Natural killer cell treated with Interleukin-12 subunit alpha and Interleukin-12 subunit beta and Interleukin-15 and Interleukin-18, amount 100 ng/mL, for 72 hours (primary cell): ENCODE measurements at places on chromosomes 3 and 15. TPM values are rescaled to one million over a fixed set of nuclear protein-coding genes. Genes with fewer than 3 reads are reported as not detected.

DNA sequence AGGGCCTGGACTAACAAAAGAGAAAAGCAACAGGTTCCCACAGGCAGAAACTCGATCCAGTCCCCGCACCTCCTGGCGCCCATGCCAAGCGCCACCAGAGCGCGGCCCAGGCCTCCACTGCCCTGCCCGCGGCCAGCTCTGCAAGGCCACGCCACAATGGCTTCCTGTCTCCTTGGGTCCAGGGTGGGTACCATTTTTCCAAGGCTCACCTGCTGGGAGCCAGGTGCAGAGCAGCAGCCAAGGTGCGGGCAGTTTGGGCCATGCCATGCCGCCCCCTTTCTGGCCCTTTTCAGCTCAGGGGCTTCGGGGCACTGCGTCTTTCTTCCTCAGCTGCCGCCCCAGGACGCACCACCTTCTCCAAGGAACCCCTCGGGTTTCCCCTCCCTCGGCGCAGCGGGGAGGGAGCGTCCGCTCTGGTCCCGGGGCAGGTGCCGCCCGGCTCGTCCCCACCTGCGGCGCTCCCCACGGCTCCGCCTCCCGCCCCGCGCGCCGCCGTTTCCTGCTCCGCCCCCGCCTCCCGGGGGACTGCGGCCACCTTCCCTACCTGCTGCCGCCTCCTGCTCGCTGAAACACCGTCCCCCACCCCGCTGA, at the start of gene ILDR1:
Gene ILDR1 (minus strand): TSS at position 437 of the 591 bp plus-strand sequence. CDS start 170 bp downstream, at position 267.
- H3K36me3 ChIP-seq = no peaks in the 10 kb centered on the region
- DNase-seq = no peak
- H3K27me3 ChIP-seq = peaks cover 17% of the 10 kb centered on the region
- peak within 1 kb of the TSS; percentile 23 for H3K4me3 ChIP-seq

GRCh38 chr15:60351066-60351465, 46.7 kb downstream of the ANXA2 start:
- H3K27ac ChIP-seq = no peak overlapping the region
- H3K4me1 ChIP-seq = peaks cover 3% of the 10 kb centered on the region
- DNase-seq = no peak

DNA sequence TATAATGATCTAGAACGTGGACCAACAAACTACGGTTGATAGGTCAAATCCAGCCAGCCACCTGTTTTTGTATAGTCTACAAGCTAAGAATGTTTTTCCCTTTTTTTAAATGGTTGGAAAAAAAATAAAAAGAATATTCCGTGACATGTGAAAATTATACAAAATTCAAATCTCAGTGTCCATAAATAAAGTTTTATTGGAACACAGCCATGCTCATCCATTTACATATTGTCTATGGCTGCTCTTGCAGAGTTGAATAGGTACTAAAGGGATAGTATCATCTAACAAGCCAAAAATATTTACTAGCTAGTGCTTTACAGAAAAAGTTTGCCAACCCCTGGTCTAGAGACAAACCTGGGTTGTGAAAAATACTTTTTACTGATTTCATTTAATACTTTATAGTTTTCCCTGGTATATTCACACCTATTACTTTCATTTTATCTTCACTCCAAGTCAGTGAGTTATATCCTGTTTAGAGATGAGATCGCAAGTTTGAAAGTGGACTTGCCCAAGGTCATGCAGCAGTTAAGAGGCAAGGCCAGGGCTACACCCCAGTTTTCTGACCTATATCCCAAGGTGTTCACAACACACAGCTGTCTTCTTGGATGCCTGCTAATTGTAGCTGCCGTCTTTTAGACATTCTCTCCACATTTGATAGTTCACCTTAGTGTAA, 58.4 kb downstream of the IGF2BP2 start:
- H3K36me3 ChIP-seq = no peaks in the 10 kb centered on the region
- no peak overlapping the region for H3K4me3 ChIP-seq
- no peak overlapping the region for H3K27ac ChIP-seq
- H3K4me1 ChIP-seq = peaks cover 19% of the 10 kb centered on the region

DNA sequence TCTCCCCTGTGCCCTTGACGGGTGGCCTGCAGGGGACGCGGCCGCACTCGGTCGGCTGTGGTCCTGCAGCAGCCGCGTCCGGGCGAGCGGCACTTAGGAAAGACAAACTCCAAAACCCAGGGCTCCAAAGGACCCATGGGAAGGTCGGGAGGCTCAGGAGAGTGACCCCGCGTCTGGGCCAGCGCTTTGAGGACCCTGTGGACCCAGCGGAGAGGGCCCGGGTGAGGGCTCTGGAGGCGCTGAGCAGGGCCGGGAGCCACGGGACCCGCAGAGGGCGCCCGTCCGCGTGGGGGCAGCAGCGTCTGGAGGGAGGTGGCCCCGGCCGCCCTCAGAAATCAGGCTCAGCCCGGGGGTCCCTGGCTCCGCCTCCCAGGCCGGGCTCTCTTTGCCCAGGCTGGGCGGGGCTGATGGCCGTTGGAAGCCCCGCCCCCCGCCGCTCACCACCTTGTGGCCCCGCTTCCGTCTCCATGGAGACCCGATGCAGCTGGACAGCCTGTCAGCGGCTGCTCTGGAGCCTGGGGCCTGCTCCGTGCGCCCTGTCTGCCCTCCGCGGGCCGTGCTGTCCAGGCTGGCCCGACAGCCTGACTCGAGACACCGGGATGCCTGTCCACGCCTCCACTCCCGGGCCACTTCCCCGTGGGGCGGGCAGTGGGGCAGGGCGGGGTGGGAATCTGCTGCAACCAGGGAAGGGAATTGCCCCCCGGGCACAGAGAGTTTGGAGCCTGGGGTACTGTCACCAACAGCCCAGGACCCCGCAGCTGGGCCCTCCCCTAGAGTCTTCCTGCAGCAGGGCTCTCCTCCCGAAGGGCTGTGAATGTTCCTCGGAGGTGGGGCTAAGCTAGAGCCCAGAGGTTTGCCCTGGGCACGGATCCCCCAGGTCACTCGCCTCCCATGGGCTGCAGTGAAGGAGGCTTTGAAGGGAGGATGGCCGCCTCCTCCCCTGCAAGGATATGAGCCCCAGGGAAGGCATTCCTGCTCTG, 34.8 kb upstream of the RPL32 start:
- no peak overlapping the region for H3K27ac ChIP-seq
- DNase-seq = no peak
- H3K36me3 ChIP-seq = no peaks in the 10 kb centered on the region
- peaks cover 3% of the 10 kb centered on the region for H3K4me1 ChIP-seq
- H3K4me3 ChIP-seq = no peak overlapping the region

GRCh38 chr3:184619787-184620430, 58.3 kb downstream of the EPHB3 start:
- no peak for DNase-seq
- H3K4me3 ChIP-seq = no peak overlapping the region
- no peak overlapping the region for H3K27ac ChIP-seq
- H3K36me3 ChIP-seq = no peaks in the 10 kb centered on the region
- peaks cover 9% of the 10 kb centered on the region for H3K4me1 ChIP-seq
- H3K27me3 ChIP-seq = peaks cover 26% of the 10 kb centered on the region

DNA sequence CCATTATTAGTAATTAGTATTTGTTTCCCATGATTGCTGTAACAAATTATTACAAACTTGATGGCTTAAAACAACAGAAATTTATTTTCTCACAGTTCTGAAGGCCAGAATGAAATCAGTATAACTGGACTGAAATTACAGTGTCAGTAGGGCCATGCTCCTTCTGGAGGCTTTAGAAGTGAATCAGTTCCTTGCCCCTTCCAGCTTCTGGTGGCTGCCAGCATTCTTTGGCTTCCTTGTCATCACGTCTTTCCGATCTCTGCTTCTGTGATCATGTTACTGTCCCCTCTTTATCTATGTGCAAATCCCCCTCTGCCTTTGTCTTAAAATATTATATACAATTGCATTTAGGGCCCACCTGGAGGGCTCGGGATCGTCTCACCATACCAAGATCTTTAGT, 92.0 kb downstream of the FOXB1 start:
- no peak overlapping the region for H3K4me3 ChIP-seq
- peaks cover 39% of the 10 kb centered on the region for H3K27me3 ChIP-seq
- no peaks in the 10 kb centered on the region for H3K4me1 ChIP-seq
- no peaks in the 10 kb centered on the region for H3K36me3 ChIP-seq
- DNase-seq = no peak
- no peak overlapping the region for H3K27ac ChIP-seq

DNA sequence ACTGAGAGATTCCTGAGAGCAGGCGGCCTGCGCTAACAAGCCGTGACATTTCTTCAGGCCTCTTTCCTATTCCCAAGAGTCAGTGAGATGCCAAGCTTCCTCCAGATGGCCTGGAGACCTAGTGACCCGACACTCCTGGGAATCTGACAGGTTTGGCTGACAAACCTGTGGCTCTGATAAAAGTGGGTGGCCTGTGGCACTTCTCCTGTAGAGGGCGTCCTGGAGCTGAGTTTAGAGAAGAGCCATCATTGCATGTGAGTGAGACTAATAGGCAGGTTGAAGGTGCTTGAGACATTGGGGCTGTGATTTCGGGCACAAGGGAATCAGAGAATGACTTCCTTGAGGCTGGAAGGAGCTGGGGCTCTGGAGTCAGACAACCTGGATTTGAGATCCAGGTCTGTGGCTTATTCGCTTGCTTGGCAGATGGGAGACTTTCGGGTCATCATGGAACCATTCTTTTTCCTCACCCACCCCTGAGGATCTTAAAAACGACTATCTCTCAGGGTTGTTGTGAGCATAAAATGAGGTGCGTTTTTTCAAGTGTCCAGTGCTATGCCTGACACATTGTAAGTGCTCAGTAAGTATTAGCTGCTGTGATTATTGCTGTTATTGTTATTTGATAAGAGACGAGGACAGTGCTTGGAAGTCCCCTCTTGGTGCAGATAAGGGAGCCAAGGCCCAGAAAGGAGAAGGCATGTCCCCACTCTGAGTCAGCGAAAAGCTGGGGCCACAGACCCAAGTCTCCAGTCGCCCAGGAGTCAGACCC, 77.2 kb downstream of the SCN10A start:
- peaks cover 24% of the 10 kb centered on the region for H3K27me3 ChIP-seq
- no peaks in the 10 kb centered on the region for H3K36me3 ChIP-seq
- H3K27ac ChIP-seq = no peak overlapping the region
- H3K4me3 ChIP-seq = no peak overlapping the region

- no peak overlapping the region for H3K27ac ChIP-seq
- H3K27me3 ChIP-seq = no peaks in the 10 kb centered on the region
- DNase-seq = no peak
Observed at GRCh38 chr15:89828281-89829145, 13.9 kb upstream of the ANPEP start.

GRCh38 chr15:33722005-33722672, 246.2 kb upstream of the CHRM5 start:
- no peaks in the 10 kb centered on the region for H3K36me3 ChIP-seq
- no peak for DNase-seq
- no peak overlapping the region for H3K27ac ChIP-seq
- H3K4me3 ChIP-seq = no peak overlapping the region
- H3K4me1 ChIP-seq = no peaks in the 10 kb centered on the region

DNA sequence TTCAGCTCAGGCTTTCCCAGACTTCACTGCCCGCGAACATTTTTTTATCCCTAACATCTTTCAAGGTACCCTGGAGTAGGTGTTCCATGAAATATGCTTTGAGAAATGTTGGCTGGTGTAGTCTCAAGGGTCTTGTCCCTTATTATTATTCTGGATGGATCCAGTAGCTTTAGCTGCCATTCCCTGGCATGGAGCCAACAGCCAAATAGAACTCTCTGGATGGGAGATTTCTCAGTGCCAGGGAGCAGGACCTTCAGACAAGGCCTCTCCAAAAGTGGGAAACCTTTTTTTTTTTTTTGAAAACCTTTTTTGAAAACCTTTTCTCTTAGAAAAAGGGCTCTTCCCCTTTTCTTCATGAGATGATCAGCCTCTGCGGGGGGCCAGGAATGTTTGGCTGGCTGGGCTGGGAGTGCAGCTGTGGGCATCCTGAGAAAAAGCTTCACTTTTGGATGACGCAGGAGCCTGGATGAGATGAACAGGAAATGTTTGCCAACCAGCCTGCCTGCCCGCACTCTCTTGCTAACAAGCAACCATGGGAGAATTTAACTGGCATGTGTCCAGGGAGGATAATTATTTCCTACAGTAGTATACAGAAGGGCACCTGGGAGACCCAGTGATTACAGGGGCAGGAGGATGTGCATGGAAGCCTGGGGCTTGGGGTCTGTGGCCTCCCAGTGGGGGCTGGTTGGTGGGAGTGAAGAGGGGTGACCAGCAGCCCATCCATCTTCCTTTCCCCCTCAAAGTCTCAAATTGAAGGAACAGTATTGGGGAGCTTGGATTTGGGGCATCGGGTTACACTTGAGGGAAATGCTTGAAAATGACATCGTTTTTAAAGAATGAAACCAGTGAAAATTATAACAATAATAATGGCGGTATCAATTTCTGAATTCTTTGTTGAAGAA, 109.1 kb upstream of the LRIG1 start:
- H3K27ac ChIP-seq = no peak overlapping the region
- no peaks in the 10 kb centered on the region for H3K36me3 ChIP-seq
- peaks cover 21% of the 10 kb centered on the region for H3K27me3 ChIP-seq
- H3K4me1 ChIP-seq = no peaks in the 10 kb centered on the region

CHL1 gene
- total RNA-seq = not detected

GOLGA8G gene
- not detected for total RNA-seq

CCR1 gene
- 52.2 TPM for total RNA-seq
